ENCODE measurements at places on chromosomes 2 and 18.

GRCh38 chr18:34543356-34543755, 166.7 kb upstream of the DTNA start:
- DNase-seq = no peak

DNA sequence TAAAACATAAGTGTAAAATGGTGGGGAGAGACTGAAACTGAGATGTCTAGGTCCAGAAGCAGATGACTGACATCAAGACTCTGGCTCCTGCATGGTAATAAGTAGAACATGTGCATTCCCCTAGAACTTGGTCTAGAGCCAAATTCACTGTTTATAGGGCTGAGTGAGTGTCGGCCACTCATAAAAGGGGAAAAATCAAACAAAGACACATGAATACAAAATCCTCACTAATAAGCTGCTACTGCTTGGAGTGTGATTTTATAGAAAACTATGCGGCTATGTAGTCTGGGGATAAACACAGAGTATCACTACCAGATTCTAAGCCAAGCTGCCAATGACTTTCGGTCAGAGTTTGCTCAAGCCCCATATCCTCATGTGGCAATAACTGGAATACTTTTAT, 1080.8 kb upstream of the DDX18 start:
- no peak for DNase-seq

GRCh38 chr2:173354073-173354581, 545 bp upstream of the CDCA7 start:
- DNase-seq = no peak

GRCh38 chr2:240146627-240147278, 6.3 kb upstream of the OTOS start:
- no peak for DNase-seq

Data from fibroblast of pulmonary artery (primary cell).